ENCODE measurements at places on chromosomes 5 and 9.

- DNase-seq: no peak
Observed at GRCh38 chr5:96459313-96460121, 26.5 kb upstream of the PCSK1 start.

GRCh38 chr9:136135326-136136126 lies 16.9 kb upstream of the TMEM250 start:
- no peak for DNase-seq

GRCh38 chr5:121967187-121967586 lies 5.4 kb downstream of the SRFBP1 start:
- no peak for DNase-seq

DNA sequence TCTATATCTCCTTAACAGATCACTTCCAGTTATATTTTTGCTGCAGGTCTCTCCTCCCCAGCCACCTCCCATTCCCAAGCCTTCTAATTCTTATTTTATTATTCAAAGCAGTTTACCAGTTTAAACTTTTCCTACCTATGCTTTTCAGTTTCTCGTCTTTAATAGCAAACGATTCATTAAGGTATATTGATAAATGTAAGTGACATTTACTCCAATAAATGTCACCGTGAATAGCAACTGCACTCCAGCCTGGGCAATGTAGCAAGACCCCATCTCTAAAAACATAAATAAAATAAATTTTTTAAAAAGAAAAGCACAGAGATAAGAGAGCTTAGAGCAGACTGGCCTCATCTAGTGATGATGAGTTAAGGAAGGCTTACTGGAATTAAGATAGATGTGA lies 42.6 kb downstream of the ARRDC3 start:
- DNase-seq: no peak

GRCh38 chr5:1324719-1325190 lies 20.1 kb downstream of the CLPTM1L start:
- no peak for DNase-seq

DNA sequence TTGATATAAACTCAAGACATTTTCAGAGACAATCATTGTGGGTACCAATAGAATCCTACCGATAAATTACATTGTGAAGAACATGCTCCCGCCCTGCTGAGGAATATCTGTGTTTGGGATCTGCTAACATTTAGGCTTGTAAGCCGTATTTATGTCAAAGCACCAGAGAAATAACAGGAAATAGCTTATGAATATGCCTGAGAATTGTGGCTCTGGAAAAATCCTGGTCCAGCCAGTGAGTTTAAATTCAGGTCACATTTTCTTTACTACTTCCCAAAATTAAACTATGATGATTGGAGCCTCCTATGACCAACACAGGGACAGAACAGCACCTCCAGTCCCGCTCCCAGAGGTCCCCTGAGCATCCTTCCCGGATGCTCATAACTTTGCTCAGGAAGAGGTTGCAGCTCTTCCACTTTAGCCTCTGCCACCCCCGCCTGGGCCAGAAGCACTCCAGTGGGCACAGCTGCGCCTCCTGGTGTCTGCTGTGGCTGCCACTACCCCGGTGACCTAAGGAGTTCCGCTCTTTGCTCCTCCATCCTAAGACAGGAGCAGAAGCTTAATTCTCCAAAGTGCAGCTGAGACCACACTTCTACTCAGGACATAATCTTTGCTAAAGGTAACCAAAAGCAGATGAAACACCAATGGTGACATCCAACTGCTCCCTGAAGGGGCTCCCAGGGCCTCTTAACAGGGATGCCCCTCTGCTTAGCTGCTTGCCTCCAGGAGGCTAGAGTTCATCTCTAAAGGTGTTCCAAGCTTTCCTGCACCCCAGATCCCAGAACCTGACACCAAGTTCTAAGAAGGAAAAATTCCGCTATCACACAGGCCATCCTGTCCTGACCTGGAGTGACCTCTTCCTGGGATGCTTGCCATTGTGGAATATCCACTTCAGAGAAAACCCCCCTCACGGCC lies 58.8 kb downstream of the SLC1A1 start:
- no peak for DNase-seq

GRCh38 chr5:102747386-102748166 lies 7.5 kb upstream of the PAM start:
- no peak for DNase-seq

DNA sequence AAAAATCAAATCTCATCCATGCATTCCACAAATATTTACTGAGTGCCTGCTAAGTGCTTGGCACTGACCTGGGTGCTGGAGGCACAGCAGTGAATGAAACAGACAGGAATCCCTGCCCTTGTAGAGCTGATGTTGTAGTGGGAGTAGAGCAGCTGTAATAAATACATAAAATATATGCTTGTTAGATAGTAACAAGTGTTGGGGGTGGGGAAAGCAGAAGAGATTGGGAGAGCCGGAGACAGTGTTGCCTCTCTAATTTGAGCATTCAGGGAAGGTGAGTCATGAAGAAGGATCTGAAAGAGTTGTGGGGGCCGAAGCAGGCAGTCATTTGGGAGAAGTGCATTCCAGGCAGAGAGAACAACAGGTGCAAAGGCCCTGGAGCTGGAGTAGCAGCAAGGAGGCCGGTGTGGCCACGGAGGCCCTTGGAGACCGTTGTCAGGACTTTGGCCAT lies 97.9 kb downstream of the ZNF618 start:
- no peak for DNase-seq

GRCh38 chr5:6454628-6455053 lies 6.0 kb downstream of the UBE2QL1 start:
- DNase-seq: no peak

DNA sequence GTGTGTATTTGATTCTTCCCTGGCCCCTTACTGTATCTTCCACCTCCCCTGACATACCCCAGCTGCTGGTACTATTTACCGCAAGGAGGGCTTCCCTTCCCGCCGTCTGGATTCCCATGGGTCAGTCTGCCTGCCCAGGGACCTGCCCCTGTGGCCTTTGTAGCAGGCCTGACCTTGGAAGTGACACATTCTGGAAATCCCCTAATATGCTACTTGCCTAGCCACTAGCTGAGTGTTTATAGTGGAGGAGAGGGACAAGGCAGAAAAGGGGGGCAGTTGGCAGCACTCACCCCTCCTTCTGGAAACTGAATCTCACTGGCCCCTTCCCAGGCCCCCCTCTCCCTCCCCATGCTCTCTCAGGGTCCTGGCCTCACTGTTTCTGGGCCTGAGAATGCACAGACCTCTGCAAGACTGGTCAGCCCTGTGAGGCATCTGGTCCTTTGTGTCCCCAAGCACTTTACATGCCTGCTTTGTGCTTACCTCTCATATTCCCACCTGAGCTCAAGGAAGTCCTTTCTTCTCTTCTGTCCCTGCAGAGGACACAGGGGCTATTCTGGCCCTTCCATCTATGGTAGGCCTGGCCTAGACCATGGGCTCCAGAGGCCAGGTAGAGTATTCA lies 8.2 kb upstream of the CCL21 start:
- no peak for DNase-seq

GRCh38 chr9:3758816-3759576 lies 233.2 kb upstream of the RFX3 start:
- DNase-seq: no peak

DNA sequence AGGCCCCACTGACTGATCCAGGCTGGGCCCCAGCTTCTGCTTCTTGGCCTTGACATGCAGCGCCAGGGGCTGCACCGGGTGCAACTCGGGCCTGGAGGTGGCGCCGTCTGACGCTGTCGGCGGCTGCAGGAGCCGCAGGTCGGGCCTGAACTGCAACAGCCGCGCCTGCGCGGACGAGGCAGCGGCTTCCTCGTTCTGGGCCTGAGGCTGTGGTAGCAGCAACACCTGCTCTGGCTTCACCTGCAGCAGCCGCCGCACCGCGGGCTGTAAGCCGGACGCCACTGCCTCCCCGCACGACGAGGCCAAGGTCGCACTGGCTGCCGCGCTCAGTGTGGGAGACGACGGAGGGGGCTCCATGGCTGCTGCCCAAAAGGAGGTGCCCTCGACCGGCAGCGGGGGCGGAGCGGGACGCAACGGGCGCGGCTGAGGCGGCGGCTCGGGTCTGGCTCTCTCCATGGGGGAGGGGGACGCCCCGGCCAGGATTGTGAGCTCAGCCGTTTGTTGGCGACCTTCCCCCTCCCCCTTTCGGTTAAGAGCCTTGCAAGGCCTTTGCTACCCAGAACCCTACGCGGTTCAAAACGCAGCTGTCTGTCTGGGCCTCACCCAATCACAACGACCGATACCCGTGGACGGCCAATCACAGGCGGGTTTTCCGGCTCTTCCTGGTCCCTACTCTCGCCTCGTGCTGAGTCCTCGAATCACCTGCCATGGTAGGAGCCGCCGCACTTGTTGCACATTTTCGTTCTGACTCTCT lies 438 bp downstream of the SOX30 start:
- DNase-seq: peak; percentile 76

- DNase-seq: no peak
Observed at GRCh38 chr5:179377421-179378115, 32.3 kb upstream of the ADAMTS2 start.

GRCh38 chr9:137178201-137178938 lies 6.5 kb upstream of the TMEM210 start:
- no peak for DNase-seq

DNA sequence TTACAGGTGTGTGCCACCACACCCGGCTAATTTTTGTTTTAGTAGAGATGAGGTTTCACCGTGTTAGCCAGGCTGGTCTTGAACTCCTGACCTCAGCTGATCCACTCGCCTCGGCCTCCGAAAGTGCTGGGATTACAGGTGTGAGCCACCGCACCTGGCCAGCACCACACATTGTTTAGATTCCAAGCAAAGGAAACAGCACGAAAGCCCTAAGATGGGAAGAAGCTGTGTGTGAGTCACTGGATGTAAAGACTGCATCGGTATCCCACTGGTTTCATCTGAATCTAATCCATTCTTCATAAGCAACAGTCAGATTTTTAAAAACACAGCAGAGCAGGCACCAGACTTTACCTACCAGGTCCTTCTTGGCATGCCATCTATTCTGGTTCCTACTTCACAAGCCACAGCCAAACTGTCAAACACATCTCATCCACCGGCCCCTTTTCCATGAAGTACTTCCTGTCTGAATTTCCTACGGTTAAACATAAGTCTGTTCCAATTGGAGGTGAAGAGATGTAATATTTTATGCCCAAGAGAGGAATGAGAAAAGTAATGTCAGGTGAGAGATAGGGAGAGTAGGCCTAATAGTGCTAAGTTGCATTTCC lies 17.4 kb downstream of the UBTD2 start:
- no peak for DNase-seq

GRCh38 chr5:119287547-119288111 lies 68.2 kb upstream of the TNFAIP8 start:
- DNase-seq: no peak

- no peak for DNase-seq
Observed at GRCh38 chr5:38316544-38317224, 58.3 kb downstream of the EGFLAM start.

DNA sequence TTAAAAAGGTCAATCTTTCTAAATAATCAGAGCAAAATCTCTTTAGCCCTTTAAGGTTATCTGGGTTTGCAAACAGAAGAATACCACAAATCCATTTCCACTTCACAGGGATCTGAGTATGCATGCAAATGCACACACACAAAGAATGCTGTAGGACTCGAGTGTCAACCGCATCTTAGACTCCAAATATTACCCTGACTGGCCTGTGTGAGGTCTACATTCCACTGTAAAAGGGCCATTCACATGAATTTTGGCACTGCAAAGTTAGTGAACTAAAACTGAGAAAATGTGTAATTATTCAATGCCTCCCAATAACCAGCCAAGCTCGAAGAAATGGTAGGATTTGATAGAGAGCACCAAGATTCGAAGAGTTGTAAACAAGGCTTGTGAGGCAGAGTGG lies 199.9 kb downstream of the AGTPBP1 start:
- no peak for DNase-seq

DNA sequence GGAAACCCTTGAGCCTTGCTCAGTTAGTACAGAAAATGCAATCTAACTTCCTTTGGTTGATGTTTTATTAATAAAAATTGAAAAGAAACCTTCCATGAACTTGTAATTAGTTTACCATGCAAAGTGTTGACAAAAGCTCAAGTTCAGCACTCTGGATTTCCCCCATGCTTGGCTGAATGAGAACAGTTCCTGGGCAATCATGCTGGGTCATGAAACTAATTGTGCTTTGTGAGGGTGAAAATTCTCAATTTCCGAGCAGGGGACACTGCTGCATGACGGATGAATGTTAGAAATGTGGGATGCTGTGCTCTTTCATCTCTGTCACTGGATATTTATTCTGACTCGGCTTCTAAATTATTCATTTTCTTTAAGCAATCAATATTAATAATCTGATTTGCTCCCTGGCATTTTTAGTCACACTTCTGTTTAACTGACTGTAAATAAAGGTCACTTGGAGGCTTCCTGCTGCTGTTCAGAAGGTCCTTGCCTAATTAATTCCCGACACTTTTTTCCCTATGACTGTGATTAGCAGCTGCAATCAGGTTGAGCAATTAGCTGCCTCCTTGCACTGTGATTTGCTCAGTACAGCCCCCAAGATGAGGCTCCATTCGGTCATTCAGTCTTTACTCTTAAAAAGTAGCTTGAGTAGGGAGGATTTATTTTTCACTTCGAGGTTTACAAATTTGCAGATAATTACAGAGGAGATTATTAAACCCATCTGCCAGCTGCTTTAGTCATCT lies 678.1 kb upstream of the ZNF608 start:
- DNase-seq: no peak

DNA sequence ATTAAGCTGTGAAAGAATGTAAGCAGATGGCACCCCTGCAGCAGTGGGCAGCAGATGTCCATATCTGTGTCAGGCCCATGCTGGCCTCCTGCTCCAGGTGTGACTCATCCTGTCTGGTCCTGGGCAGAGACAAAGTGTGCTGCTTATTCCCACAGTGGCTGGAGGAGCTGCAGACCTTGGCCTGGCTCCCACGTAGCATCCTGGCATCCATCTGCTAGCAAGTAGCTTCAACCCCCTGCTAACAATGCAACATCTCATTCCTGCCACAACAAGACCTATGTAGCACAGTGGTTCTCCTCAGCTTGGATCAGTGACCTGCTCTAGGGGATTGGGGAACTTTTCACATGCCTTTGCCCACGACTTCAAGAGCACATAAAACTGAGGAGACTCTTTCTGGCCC lies 126.4 kb upstream of the SLC12A2 start:
- no peak for DNase-seq

DNA sequence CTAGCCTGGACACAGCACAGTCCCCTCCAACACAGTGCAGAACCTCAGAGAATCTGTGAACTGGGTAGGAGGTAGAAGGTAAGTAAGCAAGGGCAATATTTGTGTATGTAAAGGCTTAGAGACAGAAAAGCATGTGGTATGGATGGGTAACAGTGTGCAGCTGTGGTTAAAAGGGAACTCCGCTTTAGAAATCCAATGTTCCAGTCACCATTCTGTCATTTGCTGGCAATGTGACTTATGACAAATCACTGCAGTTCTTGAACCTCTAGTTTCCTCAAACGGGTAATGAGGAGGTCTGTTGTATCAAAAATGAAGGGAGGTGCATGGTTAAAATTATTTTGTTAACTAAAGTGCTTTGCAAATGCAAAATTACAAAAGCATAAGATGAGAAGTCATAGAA lies 125.5 kb upstream of the IFNE start:
- no peak for DNase-seq

- DNase-seq: no peak
Observed at GRCh38 chr5:13601112-13601511, 343.4 kb downstream of the DNAH5 start.

- no peak for DNase-seq
Observed at GRCh38 chr9:126488310-126488709, 125.4 kb upstream of the LMX1B start.

GRCh38 chr5:59798862-59799667 lies 94.5 kb downstream of the PDE4D start:
- no peak for DNase-seq

GRCh38 chr5:180130876-180131740 lies 59.5 kb upstream of the RNF130 start:
- DNase-seq: no peak
